Fibroblast of mammary gland (primary cell): ENCODE measurements at places on chromosomes 12 and 14.

- no peak for DNase-seq
These were observed 12.9 kb downstream of the ISCA2 start for GRCh38 chr14:74506411-74506851.

GRCh38 chr12:13452955-13453570 lies 256.5 kb downstream of the EMP1 start:
- no peak for DNase-seq

DNA sequence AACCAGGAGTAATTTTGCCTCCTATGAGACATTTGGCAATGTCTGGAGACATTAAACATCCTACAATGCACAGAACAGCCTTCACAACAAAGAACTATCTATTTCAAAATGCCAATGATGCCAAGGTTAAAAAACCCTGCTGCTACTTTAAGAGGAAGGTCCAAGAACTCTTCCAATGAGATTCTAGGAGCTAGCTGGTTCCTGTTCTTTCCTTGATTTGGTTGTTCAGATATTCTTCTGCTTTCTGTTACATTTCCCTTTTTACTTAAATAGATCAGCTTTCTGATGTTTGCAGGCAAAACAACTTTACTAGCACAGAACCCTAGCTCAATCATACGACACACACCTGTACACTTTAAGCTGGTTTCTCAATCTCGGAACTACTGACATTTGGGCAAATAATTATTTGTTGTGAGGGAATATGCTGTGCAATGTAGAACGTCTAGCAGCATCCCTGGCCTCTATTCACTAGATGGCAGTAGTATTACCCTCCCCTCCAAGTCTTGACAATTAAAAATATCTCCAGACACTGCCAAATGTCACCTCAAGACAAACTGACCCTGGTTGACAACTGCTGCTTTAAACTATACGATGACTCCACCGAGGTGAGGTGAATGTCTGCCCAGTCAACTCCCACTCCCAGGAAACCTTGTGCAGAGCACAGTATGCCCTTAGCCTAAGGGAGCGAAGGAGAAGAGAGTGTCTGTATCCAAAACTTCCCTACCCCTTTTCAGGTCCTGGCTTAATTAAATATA lies 4.4 kb downstream of the BLTP3B start:
- DNase-seq, result peak; percentile 29

DNA sequence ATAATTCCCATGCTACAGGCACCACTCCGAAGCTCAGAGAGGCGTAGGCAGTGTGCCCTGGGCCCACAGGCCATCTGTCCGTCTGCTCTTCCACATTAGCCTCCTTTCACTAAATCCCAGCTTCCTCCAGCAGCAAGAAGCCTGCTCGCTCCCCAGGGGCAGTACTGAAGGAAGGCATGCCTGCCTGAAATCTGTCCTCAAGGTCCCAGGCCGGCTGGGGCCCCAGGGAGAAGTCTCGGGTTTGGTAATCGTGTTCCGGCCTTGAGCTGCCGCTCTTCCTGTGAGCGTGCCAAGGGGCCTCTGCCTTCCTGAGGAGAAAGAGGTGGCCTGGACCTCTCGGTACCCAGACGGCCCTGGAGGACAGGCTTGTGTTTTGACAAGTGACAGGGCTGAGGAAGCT lies 15.2 kb upstream of the DLK1 start:
- DNase-seq, result no peak

DNA sequence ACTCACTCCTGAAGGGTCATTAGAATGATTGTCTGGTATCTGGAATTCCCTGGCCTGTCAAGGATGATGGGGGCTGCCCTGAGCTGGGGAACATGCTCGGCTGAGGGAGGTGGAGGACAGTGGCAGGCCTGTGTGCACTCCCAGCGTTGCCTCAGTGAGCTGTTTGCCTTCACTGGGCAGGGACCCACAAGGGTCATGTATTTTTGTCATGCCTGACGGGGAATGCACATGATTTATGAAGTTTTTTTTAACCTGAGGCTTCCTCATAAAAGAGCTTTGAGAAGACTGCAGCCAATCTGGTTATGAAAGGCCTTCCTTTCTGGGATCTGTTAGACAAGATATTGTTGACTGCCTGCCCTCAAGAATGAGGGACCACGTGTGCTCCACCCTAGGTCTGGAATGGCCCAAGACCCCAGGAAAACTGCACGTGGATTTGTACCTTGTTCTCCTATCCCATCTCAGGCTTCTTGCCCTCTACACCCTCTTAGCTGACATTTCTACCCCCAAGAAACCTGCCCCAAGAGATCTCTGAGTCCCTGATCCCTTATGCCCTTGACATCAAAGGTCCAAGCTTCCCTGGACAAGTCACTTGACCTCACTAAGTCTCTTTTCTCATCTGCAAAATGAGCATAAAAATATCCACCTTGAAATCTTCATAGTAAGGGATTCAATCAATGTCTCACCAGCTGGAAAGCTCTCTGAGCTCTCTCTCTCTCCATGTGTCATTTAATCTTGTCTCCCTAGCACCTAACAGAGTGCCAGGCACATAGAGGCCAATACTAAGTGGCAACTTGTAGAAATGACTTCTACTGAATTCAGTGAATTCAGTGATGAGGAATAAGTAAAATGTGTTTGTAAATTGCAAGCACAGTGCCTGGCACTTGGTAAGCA lies 24.5 kb upstream of the COL2A1 start:
- DNase-seq, result no peak

DNA sequence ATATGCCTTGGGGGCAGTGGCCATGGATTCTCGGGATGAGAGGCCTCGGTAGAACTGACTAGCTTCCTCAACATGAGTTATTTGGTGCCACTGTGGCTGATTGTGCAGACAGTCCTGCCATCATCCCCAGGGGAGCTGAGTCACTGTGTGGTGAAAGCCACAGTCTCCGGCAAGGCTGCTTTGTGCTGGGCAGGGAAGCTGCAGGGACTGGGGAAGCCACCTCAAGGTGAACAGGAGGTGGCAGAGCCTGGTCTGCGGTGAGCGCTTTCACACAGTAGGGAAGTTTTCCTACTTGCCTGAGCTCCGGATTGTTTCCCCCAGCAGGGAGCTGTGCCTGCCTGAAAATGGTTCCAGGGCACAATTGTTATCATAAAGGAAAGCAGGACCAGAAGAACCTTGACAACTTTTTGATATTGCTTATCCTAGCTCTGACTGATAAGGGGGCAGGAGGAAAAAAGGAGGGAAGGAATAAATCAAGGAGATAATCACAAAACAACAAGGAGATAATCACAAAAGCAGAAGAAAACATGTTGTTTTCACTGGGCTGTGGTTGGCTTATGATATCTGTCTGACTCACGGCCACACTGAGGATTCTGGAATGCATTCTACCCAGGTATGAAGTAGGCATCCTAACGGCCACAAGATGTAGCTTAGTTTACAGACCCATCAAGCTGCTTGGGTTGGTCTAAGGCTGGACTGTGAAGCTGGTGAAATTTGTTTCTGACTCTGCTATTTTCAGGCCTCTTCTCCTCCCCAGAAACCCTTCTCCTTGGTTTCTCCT lies 32.2 kb upstream of the GNG2 start:
- DNase-seq, result peak; percentile 61

DNA sequence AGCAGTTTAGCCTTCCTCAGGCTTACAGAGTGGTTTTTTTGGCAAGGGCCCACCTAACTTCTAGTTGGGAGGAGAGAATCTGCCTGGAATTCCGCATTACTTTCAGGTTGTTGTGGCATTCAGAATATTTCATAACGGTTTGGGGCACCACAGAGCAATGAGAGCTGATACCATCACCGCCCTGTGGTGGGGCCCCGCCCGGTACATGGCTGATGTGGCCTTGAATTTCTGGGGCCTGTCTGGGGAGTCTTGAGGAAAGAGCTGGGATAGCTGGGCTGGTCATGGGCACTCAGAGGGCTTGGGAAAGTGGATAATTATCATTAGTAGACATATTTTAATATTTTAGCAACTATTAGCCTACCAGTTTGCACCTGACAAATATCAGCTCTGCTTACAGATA lies 4.2 kb downstream of the TESPA1 start:
- no peak for DNase-seq
